Activated B cell treated with CpG ODN at 0.5 μM for 24 hours (primary cell): ENCODE measurements at places on chromosomes 2 and 18. TPM values are rescaled to one million over a fixed set of nuclear protein-coding genes. Genes with fewer than 3 reads are reported as not detected.

- no peak for DNase-seq
Measured at GRCh38 chr18:27130065-27130630, 55.0 kb downstream of the CHST9 start.

DNA sequence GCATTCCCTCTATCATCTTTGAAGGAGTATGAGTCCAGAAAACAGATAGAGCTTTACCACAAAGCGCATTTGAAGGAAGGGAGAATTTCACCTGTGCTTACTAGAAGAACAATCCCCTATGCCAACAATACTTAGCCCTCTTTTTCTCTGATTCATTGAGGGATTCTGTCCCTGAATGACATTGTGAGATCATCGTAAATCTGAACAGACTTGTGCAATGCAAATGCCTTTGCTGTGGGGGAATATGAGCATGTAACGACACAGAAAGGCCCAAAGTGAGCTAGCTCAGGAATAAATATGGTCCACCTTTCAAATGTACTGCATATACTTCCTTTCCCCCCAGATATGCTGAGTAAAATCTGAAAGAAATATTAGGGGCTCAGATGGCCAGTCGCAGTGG is 67.6 kb downstream of the SCN1A start:
- DNase-seq: no peak

DNA sequence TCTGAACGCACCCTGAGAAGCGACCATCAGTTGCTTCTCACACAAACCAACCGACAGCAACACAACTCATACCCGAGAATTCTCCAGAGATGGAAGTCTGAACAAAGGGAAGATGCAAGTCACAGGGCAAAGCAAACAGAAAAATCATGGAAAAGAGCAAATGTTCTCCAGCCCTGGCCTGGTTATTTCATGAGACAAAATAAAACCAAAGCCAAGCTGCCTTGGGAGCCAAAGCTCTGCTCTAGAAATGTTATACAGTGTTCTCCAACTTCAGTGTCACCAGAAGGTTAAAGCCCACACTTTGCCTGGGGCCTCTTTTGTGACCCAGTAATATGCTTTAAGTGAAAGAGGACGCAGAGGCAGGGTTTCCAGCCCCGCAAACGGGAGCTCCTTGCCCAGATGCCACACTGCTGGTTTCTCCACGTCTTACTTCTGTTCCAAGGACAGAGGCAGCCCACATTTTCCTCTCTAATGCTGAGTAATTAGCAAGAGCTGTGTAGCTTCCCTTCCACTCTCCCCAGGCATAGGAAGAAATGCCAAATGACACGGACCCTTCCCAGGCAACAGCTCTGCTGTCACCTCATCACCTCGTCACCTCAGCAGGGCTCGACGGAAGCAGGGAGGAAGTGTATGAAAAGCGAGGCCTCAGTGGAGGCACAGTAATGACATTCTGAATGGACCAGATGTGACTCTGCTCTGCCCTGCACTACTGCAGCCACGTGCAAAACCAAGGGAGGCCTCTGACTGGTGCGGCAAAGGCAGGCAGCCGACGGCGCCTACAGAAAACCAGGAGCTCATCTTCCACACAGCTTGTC is 64.7 kb downstream of the FBXO15 start:
- DNase-seq: no peak

DNA sequence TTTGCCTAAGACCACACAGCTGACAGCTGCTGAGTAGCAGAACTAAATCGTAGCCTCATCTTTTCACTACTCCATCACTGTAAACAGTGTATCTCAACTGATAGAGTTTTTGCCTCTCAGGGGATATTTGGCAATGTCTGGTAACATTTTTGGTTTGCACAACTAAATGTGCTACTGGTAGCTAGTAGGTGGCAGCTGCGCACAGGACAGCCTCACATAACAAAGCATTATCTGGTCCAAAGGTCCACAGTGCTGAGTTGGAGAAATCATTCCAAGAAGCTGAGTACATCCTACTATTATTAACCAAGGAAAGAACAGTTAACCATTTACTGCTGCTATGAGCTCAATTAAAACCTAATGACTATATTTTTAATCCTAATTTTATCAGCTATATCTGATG is 6.1 kb upstream of the CCDC102B start:
- no peak for DNase-seq

MEP1B gene
- 0.09 TPM in 1 of 2 replicates, not detected in the other for total RNA-seq

KCNIP3 gene
- total RNA-seq: not detected in 2 replicates

GRCh38 chr2:177429688-177430325 is 37.2 kb downstream of the AGPS start:
- DNase-seq: no peak

- DNase-seq: no peak
Measured at GRCh38 chr2:14806613-14807012, 174.1 kb downstream of the LRATD1 start.

LDLRAD4 gene
- 66.9 and 70.1 TPM in 2 replicates for total RNA-seq

GRCh38 chr18:57759650-57760049 is 43.5 kb downstream of the ATP8B1 start:
- no peak for DNase-seq

LRRTM1 gene
- total RNA-seq: not detected in 2 replicates

GRCh38 chr2:66575625-66576310 is 140.8 kb downstream of the MEIS1 start:
- DNase-seq: no peak

DNA sequence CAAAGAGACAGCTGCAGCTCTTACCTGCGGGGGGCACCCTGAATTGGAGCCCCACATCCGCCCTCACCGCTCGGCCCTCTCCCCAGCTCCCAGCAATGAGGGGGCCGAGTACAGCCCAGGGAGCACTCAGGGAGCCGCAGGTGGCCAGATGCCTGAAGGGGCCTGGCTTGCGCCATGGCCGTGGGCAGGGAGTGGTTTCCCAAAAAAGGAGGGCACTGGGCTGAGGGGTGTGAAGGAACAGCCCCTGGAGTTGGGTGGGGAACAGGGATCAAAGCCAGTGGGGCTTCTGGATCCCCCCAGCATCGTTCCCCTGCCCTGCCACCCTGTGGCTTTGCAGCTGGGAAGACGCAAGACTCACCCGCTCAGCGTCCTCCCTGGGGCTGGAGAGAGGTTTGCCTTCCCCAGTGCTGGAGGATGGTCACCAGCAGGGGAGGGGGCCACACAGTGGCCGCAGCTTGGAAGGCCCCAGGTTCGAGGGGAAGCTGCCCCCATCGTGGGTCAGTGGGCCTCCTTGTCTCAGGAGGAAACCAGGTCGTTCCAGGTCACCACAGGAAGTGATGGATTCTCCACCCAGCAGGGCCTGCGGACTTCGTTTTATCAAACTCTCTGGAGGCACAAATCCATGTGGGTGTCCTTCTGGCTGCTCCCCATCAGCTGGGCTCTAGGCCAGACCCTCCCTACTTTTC is 68.2 kb upstream of the HPCAL1 start:
- no peak for DNase-seq

ITGB6 gene
- not detected in 2 replicates for total RNA-seq

SERPINB4 gene
- total RNA-seq: not detected in 2 replicates

RGPD4 gene
- total RNA-seq: 0.07 TPM in 1 of 2 replicates, not detected in the other

DNA sequence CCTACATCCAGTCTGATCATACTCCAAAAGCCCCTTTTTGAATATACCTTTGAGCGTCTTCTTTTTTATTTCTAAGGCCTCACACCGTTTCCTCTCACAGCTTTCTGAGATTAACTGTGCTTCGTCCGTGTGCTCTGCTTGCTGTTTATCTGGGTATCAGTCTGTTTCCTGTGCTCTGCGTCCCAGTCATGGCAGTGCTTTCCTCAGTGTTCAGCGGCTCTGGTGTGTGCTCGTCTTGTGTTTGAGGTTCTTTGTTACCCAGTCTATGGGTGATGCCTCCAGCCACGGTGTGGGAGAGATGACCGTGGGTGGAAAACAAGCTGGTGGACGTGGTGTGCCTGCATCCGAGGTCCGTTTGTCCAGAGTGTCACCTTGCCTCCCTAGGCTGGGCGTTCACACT is 33.6 kb upstream of the BIN1 start:
- DNase-seq: no peak

DNA sequence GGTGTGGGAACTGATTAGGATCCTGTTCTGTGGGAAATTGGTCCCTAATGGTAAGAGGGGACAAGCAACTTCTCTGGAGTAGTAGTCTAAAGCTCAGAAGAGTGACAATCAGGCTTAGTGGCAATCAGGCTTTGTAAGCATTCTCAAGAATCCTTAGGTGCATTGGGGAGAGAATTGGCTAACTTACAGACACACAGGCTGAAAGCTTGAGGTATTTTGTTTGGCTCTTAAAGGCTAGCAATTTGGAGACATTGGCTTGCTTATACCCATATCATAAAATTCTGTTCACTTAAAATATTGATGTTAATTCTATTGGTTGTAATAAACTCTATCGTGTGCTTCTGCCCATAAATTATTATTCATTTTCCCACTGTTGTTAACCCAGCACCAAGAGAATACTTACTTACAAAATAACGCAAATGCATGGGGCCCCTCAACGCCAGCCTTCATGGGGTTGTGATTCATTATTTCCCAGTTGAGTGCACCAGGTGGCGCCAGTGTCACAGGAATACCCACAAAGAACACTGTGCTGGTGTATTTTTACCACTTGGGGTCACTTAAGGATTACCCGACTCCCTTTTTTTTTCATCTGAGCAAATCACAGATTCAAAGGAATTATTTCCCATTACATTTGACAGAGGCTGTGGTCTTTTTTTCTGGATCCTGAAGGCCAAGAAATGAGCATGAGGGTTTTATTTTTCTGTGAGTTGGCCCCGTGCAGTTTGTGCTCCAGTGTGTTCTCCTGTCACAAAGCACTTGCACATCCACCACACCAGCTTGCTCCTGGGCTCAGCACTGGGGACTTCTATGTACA is 45.5 kb downstream of the DDX1 start:
- DNase-seq: peak; percentile 35

- DNase-seq: no peak
Measured at GRCh38 chr2:134133622-134134312, 120.1 kb upstream of the MGAT5 start.
